ENCODE measurements at places on chromosomes 2 and 18.

- DNase-seq = no peak
These were observed 19.3 kb upstream of the DSG2 start for GRCh38 chr18:31478688-31479087.

DNA sequence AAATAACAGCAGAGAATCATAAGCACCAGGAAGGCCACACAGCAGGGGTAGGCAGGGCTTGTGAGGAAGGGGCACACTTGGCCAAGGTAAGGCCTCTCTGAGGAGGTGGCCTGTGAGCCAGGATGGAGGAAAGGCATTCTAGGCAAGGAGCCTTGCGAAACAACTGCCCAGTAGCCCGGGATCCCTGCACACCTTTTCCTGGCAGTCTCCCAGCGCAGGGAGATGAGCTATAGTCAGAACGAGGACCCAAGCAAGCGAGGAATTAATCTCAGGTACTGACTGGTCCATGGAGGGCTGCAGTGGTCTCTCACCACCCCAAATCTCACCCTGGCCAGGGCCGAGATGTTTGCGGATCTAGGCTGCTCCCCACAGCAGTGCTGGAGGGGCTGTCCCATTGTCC lies 64.9 kb upstream of the STPG4 start:
- no peak for DNase-seq

GRCh38 chr2:206225435-206226232 lies 48.8 kb upstream of the ZDBF2 start:
- DNase-seq = no peak

DNA sequence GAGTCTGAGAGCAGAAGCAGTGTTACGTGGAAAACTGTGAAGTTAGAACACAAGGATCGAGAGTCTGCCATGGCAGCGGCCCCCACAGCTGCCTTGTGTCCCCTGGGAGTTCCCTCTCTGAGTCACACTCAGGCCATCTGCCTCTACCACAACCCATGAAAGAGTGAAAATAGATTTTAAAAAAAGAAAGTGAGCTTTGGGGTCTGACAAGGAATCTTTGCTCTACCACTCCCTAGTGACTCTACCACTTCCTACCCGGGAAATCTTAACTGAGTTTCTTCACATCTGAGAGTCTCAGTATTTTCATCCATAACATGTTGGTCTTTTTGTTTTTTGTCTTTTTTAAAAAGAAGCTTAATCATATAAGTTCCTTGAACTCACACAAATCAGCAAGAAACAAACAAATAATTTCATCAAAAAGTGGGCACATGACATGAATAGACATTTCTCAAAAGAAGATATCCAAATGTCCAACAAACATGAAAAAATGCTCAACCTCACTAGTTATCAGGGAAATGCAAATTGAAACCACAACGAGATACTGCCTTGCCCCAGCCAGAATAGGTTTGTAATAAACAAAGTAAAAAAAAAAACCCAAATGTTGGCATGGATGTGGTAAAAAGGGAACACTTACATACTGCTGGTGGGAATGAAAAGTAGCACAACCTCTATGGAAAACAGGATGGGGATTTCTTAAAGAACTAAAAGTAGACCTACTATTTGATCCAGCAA lies 2.4 kb upstream of the MSGN1 start:
- DNase-seq = no peak

GRCh38 chr18:36448384-36449290 lies 151.1 kb downstream of the FHOD3 start:
- DNase-seq = no peak
